H9 (cell line): ENCODE measurements at places on chromosomes 5 and 9.

DNA sequence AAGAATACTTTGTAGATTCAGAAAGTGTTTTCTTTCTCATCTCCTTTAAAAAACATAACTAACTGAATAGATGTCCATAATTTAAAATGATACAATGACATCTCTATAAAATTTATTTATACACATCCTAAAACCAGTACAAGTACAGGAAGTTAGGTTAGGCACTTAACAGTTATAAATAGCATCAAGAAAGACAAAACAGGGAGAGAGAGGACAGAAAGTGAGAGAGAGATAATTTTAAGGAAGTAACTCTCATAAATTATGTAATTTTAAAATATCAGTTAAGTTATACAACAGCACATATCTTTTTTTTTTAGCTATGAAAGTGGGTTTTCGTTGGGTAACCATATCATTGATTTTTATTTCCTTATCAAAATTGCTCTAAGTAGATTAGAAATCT, 1068.6 kb downstream of the TAF11L14 start:
- DNase-seq: no peak

DNA sequence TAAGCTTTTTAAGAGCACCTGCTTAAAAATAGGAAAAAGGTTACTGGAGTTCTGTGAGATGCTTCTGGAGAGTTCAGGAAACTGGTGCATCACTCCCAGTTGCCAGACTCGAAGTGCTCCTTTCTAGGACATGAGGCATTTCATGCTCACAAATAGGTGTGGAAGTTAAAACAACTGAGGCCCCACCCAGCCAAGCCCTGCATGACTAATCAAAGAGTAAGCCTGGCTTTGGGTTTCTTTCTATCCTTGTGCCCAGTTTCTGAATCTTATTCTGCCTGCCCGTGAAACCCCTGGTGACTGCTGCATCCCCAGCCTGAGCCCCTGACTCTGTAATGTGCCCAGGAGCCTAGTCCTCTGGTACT, 7.7 kb downstream of the SPINK9 start:
- DNase-seq: no peak

GRCh38 chr5:15669826-15670225, 169.8 kb downstream of the FBXL7 start:
- DNase-seq: no peak

GRCh38 chr9:71202931-71203330, 81.5 kb upstream of the TRPM3 start:
- no peak for DNase-seq

- DNase-seq: no peak
These were observed 18.4 kb downstream of the AGXT2 start for GRCh38 chr5:35029333-35029732.

GRCh38 chr5:108334225-108334624, 47.7 kb downstream of the FBXL17 start:
- DNase-seq: no peak

GRCh38 chr5:14614490-14614889, 32.9 kb downstream of the OTULINL start:
- no peak for DNase-seq

DNA sequence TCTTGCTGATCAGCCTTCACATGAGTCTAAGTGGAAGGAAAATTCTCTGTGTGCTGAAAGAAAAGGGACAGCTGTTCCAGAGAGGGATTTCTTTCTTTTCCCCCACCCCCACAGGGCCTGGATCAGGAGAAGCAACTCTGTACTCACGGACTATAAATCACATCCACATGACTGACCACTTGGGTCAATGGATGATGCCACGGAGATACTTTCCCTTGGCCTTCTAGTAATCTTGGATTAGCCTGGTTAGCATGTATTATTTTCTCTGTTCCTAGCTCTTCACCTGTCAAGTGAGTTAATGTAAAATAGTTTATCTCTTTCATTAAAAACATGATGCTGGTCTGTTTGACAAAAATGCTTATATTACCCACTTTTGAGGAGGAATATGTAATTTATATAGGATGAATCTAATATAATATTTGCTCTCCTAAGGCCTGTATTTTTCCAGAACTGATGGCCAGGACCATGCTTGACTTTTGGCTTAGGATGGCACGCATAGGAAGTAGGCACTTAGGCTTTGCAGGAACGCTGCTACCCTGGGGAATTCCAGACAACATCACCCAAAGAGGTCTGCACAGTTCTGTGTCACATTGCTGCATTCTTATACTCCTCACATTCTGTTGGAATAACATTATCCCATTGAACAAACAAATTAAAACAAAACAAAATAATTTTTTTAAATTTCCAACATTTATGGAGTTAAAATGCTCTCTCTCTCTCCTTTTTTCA, 892.1 kb downstream of the TLE1 start:
- no peak for DNase-seq

DNA sequence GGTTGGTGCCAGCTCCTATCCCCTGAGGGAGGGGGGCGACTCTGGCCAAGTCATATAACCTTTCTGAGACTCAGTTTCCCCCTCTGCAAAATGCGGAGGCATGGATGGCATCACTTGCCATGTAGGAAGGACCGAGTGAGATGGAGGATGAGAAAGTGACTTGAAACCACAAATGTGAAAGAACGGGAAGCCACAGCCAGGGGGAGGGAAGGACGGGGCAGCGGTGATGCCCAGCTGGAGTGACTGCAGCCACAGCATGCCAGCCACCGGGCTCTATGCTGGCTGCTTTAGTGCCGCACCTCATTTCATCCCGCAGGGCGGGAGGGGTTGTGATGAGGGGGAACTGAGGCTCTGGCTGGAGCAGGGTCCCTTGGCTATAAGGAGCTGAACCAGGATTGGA, 74.5 kb downstream of the HMCN2 start:
- no peak for DNase-seq

GRCh38 chr5:131381777-131382176, 117.9 kb downstream of the CDC42SE2 start:
- no peak for DNase-seq

- DNase-seq: no peak
These were observed 128.8 kb downstream of the EGFLAM start for GRCh38 chr5:38387161-38387560.

DNA sequence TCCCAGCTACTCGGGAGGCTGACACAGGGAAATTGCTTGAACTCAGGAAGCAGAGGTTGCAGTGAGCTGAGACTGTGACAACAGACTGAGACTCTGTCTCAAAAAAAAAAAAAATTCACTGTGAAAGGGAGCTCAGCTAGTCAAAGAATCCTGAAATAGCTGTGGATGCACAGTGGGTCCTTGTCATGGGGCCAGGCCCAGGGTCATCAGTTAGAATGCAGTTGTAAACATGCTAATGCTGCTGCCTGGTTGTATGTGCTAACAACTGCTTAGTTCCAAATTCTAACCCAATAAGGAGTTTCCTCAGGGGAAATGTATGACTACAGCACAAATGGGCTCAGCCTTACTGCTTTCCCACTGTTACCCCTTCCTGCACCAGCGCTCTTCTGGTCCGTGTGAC, 84.0 kb downstream of the PALM2AKAP2 start:
- no peak for DNase-seq

DNA sequence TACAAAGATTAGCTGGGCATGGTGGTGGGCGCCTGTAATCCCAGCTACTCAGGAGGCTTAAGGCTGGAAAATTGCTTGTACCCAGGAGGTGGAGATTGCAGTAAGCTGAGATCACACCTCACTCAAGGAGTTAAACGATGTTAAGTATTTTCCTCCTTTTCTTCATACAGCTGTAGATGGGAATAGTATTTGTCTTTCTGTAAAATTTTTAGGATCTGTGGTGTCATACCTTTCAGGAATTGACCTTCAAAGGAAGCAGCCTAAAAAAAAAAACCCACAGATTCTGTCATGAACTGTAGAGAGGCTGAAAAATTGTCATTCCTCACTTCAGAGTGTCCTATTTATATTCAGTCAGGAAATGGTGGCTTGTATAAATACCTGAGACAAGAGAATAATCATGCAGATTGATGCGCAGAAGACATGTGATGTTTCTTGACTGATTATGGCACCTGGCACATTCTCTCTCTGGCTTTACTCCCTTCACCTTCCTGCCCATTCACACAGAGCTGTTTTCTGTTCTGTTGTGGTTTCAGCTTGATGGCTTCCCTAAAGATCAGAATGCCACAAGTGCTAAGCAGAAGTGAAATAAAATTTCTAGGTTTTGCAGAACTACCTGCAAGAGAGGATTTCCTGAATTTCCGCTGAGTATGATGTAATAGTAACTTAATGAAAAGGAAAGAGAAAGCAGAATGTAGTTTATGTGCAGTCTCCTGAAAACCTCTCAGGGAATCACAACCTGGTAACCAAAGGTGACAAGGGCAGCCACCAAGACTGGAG, 3.8 kb downstream of the IFNA1 start:
- DNase-seq: no peak

DNA sequence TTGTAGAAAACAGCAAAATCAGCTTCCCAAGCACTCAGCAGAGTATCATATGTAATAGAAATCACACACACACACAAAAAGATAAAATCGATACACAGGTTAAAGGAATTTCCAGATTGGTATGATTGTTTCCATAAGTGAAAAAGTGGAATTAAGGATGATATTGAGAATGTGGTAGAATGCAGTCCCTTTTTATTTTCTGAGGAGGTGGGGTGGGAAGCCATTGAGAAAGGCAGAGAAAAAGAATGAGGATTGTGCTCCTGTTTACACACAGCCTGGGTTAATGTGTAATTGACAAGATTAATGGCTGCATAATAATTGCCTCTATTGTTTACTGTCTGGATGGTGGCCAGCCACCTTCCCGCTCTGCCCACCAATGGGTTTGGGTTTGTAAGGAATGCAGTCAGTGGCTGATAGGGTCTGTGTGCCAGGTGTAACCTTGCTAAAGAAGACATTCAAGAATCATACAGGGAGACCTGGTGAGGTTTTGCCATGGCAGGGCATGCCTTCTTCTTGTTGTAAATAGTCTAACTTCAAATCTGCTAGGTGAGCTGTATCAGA, 177.2 kb upstream of the MAP3K1 start:
- no peak for DNase-seq

DNA sequence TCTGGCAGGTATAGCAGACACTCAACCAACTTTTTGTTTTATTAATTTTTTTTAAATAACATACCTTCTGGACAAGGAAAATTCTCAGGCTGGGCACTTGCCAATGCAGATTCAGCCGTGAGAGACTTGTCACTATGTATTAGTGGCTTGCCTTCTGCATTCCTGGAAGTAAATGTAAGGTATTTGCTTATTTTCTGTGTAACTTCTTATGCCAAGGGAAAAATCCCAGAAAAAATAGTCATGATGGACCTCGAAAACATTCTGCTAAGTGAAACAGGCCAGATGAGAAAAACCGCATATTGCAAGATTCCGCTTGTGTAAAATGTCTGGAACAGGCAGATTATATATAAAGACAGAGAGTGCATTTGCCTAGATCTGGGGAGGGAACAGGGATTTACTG, 260.3 kb upstream of the DAPK1 start:
- no peak for DNase-seq

DNA sequence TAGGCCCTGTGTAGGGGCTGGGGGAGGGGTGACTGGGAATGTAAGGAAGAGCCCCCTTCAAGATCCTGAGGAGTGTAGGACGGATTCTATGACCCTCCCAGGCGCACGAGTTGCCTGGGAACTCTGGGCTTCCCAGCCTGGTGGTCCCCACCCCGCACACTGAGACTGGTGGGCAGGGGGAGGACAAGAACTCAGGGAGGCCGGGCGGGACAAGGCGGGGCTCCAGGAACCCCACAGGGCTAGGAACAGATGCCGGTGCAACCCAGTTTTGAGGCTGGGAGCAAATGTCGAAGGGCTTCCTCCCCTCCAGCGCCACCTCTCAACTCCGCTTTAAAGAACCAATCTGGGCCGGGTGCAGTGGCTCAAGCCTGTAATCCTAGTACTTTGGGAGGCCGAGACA, 1.3 kb upstream of the VDAC1 start:
- DNase-seq: peak; percentile 55

DNA sequence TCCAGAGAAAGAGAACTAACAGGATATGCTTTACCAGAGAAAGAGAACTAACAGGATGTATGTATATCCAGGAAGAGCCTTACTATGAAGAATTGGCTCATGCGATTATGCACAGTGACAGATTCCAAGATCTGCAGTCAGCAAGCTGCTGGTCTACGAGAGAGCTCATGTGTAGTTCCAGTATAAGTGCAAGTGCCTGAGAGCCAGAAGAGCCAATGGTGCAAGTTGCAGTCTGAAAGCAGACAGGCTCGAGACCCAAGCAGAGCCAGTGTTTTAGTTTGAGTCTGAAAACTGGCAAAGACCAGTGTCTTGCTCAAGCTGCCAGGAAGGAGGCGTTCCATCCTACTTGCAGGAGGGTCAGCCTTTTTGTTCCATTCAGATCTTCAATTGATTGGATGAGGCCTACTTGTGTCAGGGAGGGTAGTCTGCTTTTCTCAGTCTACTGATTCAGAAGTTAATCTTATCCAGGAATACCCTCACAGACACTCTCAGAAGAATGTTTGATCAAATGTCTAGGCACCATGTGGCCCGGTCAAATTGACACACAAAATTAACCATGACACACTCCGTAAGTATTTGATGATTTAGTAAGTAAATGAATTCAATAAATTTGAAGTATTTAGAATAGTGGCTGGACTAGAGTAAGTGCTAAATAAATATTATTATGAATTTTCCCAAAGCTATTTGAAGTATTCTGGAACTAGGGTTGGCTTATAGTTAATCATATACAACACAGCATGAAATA, 372.1 kb upstream of the SGCD start:
- DNase-seq: no peak

- no peak for DNase-seq
These were observed 39.0 kb upstream of the OSMR start for GRCh38 chr5:38806775-38807258.

DNA sequence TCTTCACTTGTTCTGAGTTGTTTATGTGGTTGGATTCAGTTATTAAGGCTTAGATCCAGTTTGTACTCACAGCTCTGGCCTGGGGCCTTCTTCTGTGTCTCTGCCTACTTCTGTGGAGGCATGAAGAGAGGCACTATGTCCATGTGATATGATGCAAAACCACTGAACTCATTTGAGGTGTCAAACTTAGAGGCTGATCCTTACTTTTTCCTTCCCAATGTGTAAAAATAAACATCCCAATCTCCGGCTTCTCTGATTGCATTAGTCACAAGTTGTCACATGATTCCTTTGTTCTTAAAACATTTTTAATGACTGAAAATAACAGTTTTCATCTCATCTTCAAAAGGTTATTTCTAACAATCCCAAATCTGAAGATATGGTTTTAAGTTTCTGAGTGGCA, 276.0 kb upstream of the RGMB start:
- no peak for DNase-seq

- no peak for DNase-seq
These were observed 22.9 kb upstream of the SPATA31E1 start for GRCh38 chr9:87859786-87860185.

DNA sequence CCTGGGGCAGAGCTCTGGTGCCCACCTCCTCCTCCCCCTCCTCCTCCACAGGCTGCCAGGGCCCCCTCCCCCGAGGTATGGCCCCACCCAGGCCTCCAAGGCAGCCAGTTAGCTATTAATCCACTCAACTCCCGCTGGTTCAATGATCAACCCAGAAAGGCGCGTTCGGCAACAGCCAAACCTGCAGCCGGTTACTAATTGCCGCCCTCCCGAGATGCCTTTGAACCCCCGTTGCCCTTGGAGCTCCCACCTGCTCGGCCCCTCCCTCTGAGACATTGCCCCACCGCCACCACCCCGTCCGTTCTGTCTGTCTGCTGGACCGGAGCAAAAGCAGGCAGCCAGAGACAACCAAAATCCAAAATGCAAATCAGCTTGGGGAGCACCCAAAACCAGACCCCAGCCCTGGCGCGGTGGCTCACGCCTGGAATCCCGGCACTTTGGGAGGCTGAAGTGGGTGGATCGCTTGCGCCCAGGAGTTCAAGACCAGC, 25.8 kb downstream of the NOTCH1 start:
- DNase-seq: no peak

- no peak for DNase-seq
These were observed 50.9 kb downstream of the GPR107 start for GRCh38 chr9:130104491-130105193.
